ENCODE measurements at places on chromosomes 5 and 9.

DNA sequence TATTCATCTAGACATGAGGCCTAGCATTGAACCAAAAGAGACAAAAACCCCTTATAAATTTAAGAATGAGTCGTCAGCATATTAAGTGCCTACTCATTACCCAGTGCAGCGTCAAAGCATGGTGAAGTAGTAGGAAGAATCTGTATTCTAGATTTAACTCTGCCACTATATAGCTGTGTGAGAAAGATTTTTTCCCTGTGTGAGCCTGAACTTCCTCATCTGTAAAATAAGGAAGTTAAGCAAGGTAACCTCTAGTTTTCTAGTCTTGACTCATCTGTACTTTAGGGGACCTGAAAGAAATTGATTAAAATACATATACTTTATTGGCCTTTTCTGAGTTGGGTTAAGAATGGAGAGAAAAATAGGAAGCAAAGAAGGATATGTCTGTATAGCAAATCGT is 82.1 kb upstream of the RUSC2 start:
- no peak for DNase-seq

DNA sequence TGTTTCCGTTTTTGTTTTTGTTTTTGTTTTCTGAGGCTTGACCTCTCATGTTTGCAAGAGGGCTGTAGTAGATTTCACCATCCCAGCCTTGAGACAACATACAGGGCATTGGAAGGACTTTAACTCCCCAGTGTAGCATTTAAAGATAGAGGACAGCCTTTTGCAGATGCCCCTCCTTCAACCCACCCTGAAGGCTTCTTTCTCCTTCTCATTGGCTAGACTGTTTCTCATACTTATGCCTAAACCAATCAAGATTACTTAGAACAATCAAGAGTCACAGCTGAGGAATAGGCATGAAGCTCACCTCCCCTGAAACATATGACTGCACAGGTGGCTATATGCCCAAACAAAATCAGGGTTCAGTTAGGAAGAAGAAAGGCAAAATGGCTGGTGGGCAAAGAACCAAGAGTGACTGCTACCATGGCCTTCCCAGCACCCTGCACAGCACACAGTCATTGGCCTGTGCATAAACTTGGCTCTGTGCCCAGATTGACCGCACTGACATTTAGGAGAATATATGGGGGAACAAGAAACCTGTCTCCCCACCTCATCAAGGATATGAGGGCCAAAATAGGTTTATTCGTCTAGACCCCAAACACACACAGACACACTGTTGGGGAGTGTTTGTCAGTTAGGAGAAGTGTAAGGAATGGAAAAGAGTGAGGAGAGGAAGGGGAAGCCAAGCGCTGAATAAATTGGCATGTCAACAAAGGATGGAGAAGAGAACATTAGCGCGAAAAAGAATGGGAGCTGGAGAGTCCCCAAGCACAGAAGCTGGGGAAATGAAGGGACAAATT is 137.3 kb upstream of the RANBP3L start:
- no peak for DNase-seq

GRCh38 chr5:94240993-94241651 is 377.3 kb downstream of the KIAA0825 start:
- DNase-seq: no peak

DNA sequence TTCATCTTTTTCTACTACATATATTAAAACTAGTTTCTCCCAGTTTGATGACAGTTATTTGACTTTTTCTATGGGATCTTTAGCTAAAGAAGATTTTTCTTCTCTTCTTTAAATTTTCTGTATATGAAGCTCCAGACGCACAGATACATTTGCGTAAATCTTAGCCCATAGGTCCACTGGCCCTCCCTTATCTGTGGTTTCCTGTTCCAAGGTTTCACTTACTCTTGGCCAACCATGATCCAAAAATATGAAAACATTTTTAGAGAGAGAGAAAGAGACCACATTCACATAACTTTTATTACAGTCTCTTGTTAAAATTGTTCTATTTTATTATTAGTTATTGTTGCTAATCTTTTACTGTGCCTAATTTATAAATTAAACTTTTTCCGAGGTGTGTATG is 270.2 kb upstream of the DAPK1 start:
- DNase-seq: no peak

GRCh38 chr5:87327998-87328397 is 60.3 kb downstream of the RASA1 start:
- no peak for DNase-seq

DNA sequence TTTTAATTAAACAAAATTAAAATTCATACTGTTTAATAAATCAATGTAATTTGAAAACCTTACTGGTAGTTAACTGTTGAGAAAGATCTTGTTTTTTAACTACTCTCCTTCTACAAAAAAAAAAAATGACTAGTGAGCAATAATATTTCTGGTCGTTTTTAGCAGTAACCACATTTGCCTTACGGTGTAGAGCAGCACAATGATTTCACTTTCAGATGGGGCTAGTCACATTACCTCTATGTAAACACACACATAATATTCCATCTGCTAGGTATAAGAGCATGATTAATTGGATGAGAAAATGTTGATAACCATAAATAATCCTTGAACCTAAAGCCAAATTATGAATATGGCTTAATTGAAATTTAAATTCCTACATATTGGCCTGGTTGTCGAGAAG is 198.1 kb downstream of the CHSY3 start:
- no peak for DNase-seq

- no peak for DNase-seq
These were observed 77.6 kb downstream of the PCDH1 start for GRCh38 chr5:141800617-141801016.

DNA sequence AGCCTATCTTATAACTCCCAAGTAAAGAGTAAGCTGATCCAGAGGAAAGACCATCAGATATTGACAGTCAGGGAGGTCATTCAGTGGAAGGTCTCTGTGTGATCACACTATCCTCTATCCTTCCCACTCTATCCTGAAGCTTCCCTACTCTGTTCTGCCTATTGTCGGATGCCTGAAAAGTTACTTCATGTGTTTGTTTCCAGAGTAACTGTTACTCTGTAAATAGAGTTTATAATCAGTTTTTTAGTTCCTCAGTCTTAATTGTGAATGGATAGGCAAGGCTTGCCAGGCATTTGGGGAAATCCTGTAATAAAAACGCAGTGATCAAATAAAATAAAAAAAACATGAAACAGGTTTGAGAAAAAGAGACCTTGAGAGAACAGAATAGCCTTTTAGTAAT is 79.8 kb downstream of the XRCC4 start:
- DNase-seq: no peak

DNA sequence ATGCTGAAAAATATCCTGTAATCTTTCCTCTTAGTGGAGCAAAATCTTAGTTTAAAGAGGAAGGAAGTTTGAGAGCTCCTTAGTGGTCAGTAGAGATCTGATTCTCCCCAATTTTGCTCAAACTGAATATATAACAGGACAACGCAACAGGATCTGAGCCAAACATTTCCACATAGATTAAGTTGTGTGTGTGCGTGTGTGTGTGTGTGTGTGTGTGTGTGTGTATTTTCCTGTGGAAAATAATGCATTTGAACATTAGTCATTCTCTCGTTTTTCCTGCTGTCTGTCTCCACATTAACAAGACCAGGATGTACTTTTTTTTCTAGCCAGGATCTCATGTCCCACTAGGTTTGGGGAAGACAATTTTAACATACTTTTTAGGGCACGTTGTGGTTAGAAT is 312.1 kb upstream of the CDH18 start:
- no peak for DNase-seq

GRCh38 chr5:53442961-53443360 is 37.5 kb upstream of the FST start:
- no peak for DNase-seq

DNA sequence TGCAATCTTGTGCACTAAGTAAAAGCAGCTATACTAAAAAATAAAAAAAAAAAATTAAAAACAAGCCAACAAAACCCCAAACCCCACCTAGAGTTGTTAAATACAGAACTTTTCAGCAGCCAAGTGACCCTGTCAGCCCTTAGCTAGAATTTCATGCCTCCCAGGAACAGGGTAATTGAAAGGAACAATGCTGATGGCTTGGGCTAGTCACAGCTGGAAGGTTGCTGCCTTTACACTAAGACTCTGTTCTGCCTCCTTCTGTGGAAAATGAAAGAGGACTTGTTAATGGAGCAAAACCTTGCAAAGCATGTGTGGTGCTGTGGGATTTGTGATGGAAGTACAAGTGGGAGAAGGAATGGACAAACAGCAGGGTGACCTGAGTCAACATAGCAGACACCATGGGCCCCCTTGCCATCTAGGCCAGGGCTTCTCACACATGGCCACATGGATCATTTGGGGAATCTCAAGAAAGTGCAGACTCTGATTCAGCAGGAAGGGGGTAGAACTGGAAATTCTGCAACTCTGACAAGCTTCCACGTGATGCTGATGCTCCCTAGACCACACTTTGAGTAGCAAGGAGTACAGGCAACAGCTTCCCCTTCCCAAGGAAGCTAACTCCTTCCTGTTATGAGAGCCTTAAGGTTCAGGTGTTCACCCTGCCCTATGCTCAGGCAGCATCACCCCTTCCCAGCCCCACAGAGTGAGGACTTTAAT is 14.9 kb upstream of the TMEM252 start:
- no peak for DNase-seq

DNA sequence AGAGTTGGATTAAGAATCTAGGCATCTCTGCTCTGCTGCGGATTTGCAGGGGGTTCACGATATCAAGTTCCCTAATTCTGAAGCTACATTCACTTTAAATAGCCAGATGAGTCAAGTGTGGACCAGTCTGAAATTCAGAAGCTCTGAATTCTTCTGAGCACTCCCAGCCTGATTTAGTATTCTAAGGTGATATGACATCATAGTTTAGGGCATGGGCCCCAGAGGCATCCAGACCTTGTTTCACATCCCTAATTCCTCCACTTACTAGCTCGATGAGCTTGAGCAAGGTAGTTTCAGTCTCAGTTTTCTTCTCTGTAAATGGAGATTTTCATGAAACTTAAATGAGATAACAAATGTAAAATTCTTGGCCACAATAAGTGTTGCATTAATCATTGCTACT is 65.2 kb downstream of the TMEM167A start:
- no peak for DNase-seq

GRCh38 chr9:96294159-96294545 is 7.8 kb downstream of the HSD17B3 start:
- no peak for DNase-seq

DNA sequence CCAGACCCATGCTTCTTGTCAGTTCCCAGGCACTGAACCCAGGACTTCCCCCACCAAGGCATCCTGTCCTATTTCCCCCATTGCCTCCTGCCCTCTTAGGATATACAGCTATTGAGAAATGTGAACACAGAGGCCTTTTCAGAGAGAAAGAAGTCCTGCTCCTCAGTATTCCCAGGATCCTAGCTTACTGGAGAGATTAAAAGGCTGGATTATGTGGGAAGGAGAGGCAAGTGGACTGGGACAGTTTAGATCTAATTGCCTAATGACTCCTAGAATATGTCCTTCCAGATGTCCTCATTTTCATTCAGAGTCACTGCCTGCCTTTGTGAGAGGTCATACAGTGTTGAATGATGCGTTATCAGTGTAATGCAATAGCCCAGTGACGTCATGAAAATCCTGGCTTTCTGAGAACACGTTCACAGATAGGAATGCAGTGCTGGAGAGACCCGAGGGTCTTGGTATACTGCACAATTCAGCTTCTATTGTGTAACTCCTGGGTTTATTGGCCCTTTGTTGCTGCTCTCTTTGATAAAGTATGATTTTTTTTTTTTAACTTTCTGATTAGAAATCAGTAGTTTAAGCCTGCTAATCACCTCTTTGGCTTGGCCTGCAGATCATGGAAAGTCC is 26.2 kb downstream of the WWC1 start:
- no peak for DNase-seq

Data from hematopoietic multipotent progenitor cell treated with erythropoietin and hydrocortisone succinate and interleukin-3 and kit ligand, for 8 days (in vitro differentiated cells).